NCI-H524 (cell line): ENCODE measurements at places on chromosomes 12 and 14.

GRCh38 chr12:6303071-6303470 lies 7.4 kb upstream of the PLEKHG6 start:
- DNase-seq: no peak

DNA sequence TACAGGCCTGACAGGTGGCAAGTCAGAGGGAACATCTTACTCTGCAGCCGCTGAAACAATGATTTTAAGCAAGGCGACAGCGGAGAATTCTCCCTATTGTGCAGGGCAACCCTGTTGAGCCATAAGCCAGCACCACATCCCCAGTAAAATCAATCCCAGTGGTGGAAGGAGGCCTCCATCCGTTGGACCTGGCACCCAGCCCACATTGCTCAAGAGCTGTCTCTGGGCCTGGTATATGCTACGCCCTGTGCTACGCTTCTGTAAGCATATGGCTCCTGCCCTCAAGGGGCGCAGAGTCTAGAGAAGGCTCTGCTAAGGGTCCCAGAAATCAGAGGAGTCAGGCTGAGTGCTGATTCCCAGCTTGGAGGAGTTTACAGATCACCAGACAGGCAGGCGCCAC lies 265.5 kb downstream of the CACNA1C start:
- DNase-seq: no peak

DNA sequence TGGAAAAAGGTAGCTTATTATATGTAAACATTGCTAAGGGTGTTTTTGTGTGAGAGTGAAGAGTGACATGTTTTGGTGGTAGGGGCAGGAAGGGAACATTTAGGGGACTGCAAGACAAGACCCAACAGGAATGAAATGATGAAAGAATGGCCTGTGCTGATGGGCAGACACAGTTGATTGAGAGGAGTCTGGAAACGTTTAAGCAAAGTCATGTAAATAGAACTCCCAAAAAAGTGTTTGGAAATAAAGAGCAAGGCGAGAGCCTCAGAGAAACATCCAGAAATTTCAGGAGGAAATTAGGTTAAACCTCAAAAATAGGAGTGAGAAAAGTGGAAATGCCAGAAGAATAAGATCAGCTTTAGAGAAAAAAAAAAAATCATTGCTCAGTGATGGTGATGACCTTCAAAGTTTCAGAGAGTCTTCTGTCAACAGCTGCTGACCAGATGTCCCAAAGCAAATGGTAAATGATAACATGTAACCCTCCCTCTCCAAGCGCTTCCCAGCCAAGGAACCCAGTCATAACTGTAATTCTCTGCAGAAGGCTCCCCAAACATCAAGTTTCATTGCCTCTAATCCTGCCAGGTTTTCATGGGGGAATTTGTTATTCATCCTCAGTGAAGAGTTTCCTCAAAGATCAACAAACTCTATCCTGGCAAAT lies 223.2 kb upstream of the FAR2 start:
- DNase-seq: no peak

DNA sequence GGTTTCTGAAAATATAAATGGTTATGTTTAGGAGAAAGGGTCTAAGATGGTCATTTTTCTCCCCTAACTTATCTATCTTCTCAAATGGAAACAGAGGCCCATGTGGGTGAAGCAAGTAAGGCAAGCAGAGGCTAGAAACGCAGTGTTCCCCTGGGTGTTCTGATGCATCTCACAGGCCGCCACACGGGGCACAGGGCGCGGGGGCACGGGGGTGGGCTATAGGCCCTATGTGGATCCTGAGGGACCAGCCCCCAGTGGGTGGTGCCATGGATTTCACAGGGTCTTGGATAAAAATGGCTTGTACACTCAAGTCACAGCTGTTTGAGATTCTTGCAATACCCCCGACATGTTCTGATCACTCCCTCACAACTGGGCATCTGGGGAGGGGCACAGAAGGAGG lies 17.7 kb downstream of the ACTN1 start:
- no peak for DNase-seq

- DNase-seq: no peak
Measured at GRCh38 chr12:26276709-26277108, 81.3 kb downstream of the SSPN start.

DNA sequence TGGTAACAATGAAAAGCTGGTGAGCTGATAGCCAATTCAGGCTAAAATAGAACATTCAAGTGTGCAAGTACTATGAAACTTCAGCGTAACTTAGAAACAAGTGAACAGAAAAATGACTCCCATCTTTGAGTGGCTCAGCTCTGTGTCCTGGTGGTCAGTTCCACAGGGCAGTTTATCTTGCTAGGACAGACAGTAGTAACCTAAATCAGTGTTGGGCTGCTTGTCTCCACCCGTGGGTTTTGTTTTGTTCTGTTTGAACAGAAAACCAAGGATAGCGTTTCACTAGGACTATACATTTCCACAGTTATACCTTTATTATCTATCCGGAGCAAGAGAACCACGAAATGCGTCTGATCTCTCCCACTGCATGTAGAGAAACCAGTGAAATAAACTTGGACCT lies 467.8 kb downstream of the EGLN3 start:
- DNase-seq: no peak

DNA sequence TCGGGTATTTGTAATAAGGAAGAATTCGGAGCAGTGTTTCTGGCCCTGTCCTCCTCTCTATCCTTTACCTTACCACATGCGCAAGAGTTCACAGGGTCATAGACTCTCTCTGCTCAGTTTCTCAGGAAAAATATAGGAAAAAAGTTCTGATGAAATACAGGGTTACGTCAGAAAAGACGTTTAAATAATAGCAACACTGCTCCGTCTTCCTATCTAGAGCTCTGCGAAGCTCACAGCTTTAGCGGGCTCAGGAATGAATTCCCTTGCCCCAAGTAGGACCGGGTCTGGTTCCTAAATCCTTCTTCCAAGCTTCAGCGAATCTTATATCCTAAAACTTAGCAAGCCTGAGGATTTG lies 365 bp downstream of the CCDC59 start:
- no peak for DNase-seq
